Astrocyte of the hippocampus (primary cell): ENCODE measurements at places on chromosomes 6 and 20.

DNA sequence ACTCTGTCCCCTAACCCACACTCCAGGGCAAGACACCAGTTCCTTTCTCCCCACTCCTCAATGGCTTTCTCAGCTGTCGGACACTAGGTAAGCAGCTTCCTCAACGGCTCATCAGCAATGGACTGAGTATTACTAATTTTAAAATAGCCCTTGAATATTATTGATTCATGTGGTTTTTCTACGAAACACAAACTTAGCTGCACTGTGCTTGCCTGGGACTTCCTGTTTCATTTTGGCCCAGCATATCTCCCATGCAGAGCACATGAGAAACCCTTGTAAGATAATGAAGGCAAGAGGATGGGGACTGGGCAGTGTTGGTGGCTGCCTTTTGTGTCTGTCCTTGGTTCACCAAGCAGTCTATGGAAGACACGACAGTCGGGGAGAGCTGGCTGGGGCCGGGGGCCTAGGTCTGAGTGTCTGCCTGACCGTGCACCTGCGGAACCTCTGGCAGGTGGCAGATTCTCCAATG is 48.9 kb downstream of the RNASET2 start:
- no peak for DNase-seq

- peak; percentile 51 for DNase-seq
Observed at GRCh38 chr6:133895573-133896343, 6.8 kb downstream of the TCF21 start.

DNA sequence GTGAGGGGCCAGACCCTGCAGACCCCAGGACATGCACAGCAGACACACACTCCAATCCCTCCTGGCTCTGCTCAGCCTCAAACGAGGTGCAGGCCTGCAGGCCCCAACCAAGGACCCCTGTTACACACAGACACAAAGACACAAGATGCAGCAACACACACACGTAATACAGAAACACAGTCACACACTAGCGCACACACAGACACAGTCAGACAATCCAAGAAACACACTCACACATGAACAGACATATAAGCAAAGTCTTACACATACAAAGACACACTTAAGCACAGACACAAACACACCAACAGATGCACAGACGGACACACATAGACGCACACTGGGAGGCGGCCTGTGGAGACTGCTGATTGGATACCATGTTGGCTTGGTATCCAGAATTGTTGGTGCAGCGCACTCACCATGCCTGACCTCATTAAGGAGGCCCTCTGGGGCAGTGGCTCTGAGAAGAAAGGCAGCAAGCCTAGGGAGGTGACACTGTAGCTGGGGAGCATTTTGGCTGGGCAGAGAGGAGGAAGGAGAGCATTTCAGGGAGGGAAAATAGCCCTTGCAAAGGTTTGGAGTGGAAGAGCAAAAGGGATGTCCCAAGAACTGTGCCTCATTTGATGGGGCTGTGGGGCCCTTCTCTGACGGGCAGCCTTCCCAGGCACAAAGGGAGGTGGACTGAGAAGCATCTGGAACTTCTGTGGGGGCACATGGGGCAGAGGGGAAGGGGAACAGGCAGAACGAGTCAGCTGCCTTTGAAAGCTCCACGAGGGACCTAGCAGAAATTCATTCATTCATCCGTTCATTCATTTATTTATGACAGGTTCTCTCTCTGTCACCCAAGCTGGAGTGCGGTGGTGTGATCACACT is 1.4 kb upstream of the HSPA12B start:
- DNase-seq = no peak

DNA sequence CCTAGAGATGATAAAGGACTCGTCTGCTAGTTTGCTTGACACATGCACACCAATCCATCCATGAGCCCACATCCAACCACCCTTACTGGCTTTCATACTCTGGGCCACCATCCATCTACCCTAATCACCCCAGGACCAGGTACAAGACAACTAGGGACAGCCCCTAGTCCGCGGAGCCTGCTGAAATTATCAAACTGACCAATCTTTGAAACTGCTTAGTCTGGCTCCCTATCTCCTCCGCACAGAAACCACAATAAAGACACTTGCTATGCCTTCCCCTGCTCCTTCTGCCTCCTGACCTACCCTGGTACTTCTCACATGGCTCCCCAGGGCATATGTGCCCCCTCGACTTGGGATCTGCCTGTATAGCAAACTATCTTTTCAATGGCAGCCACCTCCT is 33.1 kb downstream of the PXDC1 start:
- no peak for DNase-seq

DNA sequence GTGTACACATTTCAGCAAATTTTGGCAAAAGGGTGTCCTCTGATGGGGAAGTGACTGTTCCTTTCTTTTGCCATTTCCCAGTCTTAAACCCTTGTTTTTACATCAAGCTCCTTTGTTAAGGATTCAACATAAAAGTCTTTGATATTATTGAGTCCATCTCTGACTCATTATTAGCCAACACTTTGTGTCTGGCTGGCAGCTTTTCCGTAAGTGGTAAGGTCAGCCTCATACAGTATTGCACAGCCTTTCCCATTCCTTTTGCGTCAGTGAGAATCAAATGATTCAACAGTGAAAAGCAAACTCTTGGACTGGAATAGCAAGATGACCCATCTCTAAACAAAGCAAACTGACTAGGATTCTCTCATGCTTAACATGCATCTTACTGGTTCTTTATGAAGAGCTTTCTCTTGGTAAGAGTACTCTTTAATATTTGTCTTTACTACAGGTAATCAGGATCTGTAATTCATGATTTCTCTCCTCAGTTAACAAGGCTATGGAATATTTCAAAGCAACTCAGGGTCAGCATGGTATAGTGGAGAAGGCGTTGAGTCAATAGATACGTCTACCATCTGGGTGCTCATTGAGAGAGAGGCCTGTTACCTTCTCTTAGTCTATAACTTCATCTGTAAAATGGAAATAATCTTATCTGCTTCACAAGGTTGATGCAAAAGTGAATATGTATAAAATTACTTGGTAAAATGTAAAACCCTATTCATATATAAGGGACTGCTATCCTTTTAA is 183.6 kb downstream of the PRL start:
- DNase-seq = peak; percentile 94

- peak; percentile 14 for DNase-seq
Observed at GRCh38 chr6:167980911-167981580, 16.4 kb upstream of the KIF25 start.
